Activated naive CD4-positive, alpha-beta T cell (primary cell): ENCODE measurements at places on chromosomes 7 and 10.

- DNase-seq = no peak
Measured at GRCh38 chr7:39825401-39825980, 124.6 kb upstream of the CDK13 start.

- DNase-seq = no peak
Measured at GRCh38 chr10:110501142-110501937, 3.6 kb downstream of the DUSP5 start.

- no peak for DNase-seq
Measured at GRCh38 chr10:14787938-14788337, 13.2 kb upstream of the FAM107B start.

DNA sequence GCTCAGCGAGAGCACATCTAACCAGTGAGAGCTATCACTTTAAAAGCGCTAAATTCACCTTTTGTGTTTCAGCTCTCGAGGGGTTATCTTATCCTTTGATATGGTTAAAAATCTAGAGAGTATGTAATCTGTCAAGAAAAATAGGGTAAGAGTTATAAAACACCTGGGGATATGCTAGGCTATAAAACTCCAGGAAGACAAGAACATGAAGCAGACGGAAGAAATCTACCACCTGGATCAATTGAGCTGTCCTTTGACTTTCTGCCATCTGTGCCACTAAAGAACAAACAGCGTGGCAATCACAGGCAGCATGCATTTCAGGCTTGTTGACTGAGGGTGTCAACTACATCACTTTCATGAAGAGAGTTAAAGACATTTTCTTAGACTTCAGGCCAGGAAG is 83.1 kb downstream of the ZNF248 start:
- no peak for DNase-seq

DNA sequence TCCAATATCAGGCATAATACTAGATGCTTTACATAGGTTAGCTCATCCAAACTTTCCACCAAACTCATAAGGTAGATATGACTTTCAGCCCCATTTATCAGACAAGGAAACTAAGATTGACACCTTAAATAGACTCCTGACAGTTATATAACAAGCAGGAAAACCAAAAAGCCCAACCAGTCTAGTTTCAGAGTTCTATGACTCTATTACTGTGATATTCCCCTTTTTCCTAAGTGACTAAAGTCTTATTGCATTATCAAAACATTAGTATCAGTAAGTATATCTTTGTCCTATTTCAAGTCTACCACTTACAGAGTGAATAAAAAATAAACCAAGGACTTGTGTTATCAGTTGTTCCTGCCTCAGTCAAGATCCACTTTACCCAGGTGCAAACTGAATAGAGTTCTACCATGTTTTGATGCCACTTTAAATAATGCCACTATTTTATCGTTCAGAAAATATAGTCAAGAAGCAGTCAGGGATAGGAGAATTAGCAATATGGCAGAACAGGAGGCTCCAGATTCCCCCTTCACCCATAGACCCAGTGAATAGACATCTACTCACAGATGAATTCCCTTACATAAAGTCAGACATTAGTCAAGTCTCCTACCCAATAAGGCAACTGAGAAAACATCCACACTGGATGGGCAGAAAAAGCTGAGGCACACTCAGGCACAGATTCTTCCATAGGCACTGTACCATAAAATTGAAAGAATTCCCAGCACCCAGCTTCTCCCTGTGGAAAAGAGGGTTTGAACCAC is 74.1 kb downstream of the CRPPA start:
- no peak for DNase-seq

DNA sequence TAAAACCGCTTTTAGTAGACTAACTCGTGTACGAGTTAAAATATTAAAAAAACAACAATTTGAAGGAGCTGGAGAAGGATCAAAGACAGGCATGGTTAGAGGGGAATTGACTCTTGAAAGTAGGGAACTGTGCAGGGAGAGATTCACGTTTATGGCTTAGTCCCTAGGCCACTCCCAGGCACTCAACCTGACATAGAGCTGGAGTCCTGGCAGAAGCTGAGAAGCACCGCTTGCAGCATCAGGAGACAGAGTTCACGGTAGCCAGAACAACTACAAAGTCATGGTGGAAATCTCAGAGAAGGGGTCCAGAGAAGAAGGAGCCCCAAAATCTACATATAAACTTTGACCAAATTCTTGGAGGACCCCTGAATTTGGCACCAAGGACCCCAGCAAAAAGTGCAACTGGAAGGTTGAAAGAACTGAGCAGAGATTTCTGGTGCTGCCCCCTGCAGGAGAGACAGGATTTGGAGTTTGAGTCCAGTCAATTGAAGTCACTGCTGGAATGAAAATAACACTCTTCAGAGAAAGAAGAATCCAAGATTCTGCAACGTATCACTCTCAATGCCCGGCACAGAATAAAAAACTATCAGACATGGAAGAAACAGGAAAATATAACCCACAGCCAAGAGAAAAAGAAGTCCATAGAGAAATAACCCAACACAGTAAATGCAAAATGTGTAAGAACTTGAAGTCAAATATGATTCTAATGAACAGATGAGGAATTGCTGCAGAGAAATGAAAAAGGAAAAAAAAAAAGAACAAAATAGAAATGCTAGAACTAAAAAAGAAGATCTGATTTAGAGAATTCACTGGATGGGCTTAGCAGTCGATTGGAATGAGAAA is 493.3 kb upstream of the PODXL start:
- no peak for DNase-seq

- no peak for DNase-seq
Measured at GRCh38 chr10:110007161-110007700, 553 bp upstream of the ADD3 start.

DNA sequence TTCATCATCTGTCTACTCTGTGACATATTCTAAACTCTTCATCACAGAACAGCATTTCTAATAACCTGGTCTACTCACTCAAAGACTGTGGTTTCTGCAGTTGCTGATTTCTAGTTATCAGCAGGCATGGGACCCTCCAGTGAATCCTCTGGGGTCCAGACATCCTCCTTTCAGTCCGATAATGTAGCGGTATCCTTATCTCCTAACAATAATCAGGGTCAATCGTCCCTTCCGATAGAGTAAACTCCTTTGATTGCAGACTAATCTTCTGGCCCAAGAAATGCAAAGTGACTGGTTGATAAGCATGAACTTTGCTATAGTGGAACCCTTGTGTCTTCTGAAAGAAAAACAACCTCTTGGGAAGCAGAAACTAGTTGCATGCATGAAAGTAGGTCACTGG is 1209.8 kb upstream of the CELF2 start:
- DNase-seq = no peak

- DNase-seq = no peak
Measured at GRCh38 chr10:50291261-50291850, 40.0 kb upstream of the ASAH2 start.
